ENCODE measurements at places on chromosomes 12 and 14.

GRCh38 chr14:32312010-32312331, 17.1 kb upstream of the AKAP6 start:
- DNase-seq, result no peak

- no peak for DNase-seq
Measured at GRCh38 chr14:76434220-76434619, 58.3 kb downstream of the ESRRB start.

DNA sequence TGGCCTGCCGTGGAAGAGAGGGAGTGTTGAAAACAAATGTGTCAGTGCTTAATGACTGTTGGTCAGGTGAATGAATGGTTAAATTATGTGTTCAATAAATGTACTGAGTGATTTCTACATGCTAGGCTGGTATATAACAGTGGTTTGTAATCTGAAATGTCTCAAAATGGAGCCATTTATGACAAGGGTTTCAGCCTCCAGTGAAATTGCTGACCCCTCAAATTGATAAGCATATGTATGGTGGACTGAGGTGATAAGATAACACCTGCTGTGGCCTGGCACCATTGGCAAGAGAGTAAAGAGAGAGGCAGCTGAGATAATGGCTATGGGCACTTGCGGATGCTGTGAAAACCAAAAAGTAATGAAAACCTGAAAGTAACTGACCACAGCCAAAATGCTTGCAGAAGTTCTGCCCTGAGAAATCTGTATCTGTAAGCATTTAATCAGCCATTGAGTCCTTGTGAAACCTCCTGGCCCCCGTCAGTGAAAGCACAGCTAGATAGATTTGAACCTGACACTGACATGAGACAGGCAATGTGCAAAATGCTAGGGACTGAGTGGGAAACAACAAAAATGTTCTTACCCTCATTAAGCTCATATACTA, 1.4 kb upstream of the BCAT1 start:
- DNase-seq, result no peak

DNA sequence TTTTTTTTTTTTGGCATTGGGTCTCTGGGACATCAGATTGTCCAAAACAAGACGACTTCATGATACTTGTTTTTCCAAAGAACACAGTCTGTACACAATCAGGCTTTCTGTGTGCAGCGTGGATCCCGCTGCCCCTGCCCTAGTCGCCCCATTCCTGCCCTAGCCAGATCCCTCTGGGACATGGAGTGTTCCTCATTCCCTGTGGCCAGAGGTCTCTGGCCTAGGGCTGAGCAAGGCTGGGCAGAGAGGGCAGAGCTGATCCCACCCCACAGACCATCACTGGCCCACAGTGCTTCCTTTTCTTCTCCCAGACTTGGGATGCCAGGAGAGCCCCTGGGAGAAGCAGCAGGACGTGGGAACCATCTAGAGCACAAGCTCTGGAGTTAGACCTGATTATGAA, 20.9 kb upstream of the EIF2B2 start:
- DNase-seq, result no peak

DNA sequence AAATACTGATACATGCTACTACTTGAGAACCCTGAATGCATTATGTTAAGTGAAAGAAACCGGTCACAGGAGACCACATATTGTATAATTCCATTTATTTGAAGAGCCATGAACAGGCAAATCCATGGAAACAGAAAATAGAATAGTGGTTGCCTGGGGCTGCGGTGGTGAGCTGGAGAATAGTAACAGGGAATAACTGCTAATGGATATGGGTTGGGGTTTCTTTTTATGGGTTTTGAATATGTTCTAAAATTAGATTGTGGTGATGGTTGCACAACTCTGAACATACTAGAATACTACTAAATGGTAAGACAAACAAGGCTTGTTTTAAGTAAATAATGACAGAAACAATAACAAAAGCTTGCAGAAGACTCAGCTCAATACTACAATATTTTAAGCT, 293.0 kb downstream of the BTG1 start:
- DNase-seq, result no peak

DNA sequence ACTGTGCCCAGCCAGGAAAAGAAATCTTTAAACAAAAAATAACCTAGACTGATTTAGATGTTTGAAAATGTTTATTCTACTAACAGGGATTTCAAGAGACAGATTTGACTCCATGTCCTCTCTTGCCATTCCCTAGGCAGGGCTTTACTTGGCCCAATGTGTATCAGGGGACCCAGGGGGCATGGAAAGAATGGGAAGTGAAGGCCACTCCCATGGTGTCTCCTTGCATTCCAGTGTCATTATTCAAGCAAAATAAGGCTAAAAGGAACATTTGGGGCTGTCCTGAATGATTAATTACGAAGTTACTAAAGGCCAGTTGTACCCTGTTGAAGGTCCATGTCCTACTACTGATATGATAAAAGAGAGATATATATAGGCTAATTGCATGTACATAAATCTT, 151.9 kb upstream of the ATF7IP start:
- DNase-seq, result no peak

DNA sequence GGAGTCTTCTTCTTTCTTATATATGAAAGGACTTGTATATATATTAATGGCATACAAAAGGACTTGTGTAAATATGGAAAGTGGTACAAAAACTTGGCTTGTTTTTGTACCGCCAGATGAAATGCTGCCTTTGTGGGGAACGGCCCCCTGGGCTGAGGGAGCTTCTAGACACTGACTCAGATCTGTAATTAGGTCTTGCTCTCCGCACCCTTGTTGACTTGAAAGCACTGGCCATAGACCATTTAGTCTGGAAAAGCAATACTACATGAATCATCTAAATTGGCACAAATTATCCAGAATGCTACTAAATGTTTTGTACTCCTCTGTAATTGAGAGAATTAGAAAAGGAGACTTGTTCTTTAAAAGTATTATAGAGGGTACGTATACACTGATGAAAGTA, 399.9 kb upstream of the RGS6 start:
- DNase-seq, result no peak

DNA sequence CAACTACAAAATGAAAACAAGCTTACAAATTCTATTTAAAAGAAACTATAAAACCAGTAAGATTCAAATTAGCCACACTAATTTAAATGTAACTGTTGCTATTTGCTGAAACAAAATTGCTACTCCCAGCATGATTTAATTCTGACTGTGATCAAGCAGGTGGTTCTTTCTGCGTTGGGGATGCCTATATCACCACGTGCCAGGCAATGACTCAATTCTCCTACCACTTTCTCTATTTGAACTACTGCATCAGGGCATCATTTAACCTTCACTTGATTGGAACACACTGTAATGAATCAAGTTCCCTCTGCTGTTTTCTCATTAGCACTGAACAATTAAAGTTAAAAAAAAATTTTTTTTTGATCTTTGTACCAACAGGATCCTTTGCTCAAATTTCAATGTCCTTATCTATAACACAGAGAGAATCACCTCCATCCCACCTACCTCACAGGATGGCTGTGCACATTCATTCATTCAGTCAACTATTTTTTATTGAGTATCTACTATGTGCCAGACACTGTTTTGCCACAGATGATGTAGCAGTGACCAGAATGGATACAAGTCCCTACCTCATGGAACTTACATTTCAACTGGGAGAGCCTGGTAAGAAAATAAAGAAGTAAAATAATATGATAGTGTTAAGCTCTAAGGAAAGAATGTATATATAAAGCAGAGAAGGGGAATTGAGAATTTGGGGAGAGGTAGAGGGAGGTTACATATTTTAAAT, 8.0 kb upstream of the ACTN1 start:
- DNase-seq, result peak; percentile 25

DNA sequence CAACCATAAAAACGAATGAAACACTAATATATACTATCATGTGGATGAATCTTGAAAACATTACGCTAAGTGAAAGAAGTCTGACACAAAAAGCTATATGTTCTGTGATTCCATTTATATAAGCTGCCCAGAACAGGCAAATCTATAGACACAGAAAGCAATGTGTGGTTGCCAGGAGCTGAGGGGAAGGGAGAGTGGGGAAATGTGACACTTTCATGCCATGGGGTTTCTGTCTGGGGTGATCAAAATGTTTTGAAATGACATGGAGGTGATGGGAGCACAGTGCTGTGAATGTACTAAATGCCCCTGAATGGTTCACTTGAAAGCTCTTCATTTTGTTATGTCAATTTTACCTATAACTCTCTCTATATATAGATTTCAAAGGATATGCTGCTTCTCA, 30.1 kb downstream of the ATG14 start:
- no peak for DNase-seq

GRCh38 chr12:91021076-91021475, 16.3 kb upstream of the EPYC start:
- DNase-seq, result no peak
